Activated naive CD8-positive, alpha-beta T cell treated with anti-CD3 and anti-CD28 coated beads, Interleukin-2, amount 10 ng/mL, durations not matched to agents 7 days and 5 days (primary cell): ENCODE measurements at places on chromosomes 2 and 18.

- DNase-seq, result no peak
These were observed 64.1 kb downstream of the MRPS9 start for GRCh38 chr2:105102001-105102400.

DNA sequence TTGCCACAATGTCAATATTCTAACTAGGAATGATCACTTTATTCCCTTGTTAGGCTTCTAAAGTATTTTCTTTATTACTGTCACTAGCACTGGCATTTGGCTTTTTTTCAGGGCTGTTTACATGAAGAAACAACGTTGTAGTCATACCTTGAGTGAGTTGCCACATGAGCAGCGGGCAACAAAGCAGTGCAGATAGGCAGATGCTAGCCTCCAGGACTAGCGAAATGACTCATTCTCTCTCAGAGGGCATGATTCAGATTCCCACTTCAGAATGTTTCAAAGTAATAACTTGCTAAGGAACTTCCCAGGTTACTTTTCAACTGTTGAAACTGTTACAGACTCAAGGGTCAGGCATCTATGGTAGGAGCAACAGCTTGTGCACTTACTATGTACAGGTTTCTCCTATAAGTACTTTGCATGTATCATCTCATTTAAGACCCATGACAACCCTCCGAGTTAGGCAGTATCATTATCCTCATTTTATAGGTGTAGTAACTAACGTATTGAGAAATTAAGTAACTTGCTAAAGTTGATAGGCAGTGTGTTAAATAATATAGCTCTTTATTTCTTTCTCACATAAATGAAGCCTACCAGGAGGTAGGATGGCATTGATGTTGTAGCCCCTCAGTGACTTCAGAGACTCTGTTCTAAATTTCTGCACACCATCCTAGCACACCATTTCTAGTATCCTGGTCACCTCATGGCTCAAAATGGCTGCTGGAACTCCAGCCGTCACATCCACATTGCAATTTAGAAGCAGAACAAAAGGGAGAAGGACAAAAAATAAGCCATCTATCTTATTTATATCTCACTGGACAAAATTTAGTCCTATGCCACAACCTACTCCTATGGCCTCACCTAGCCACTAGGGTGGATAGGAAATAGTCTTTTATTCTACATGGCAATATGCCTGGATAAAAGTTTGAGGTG is 83.3 kb downstream of the ICOS start:
- DNase-seq, result no peak

GRCh38 chr2:128404709-128405466 is 86.2 kb upstream of the HS6ST1 start:
- no peak for DNase-seq

GRCh38 chr2:176500901-176501300 is 231.7 kb downstream of the MTX2 start:
- no peak for DNase-seq

- DNase-seq, result no peak
These were observed 698.1 kb upstream of the CDH2 start for GRCh38 chr18:28875059-28875458.

DNA sequence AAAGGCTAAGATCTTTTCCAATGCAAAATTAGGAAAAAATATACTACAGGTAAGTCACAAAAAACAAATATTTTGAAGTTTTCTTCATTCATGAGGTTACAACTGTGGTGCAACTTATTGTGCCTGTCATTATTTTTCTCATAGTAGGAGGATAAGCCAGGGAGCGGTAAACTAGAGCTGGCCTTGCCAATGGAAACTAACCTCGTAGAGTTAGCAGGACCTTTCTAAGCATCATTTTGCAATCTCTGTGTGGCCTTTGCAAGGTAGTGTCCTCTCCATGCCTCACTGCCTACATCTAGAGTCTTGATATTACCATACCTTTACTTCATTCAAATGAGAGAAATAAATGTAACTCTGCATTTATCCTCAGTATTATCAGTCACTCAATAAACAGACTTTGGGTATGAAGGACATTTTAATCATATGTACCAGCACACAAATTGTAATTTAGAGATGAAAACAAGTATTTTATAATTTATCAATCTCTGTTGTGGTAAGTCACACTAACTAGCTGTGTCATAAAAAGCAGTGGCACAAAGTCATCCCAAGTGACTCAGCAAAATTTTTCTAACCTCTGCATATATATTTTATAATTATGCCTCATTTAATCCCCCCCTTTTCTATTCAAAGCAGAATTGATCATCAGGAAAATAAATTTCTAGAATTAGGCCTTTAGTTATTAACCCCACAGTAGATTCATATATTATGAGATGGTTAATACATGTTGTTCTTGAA is 47.0 kb downstream of the LANCL1 start:
- no peak for DNase-seq

GRCh38 chr2:101753720-101754490 is 56.4 kb downstream of the MAP4K4 start:
- DNase-seq, result no peak

GRCh38 chr2:118925476-118925875 is 16.5 kb upstream of the MARCO start:
- no peak for DNase-seq

GRCh38 chr2:219001577-219002394 is 8.6 kb upstream of the CRYBA2 start:
- no peak for DNase-seq
